ENCODE measurements at places on chromosomes 3 and 15.
A peak's percentile ranks its signal among the peaks of the same experiment; 100 is the strongest.

DNA sequence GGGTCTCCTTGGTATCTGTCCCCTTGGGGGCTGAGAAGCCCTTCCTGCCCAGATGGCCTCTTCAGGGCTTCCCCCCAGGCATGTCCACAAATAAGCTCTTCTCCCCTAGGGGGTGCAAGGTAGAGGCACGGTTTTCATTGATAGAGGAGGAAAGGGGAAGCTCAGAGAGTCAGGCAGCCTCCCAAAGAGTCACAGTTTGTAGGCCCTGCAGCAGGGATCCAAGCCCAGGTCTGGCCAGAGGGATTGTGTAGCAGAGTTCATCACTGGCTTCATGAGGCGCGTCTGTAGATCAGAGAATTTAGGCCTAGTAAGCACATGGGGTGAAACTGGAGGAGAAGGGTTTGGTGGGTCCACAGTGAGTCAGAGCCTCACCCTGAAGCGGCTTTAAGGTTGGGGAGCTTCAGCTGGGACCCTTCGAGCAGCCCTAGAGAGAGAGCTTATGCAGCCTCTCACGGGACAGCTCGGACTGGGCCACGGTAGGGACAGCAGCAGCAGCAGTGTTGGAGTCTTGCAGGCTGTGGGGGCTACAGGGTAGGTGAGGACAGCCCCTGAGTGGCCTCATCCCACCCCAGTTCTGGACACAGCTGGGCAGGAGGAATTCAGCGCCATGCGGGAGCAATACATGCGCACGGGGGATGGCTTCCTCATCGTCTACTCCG lies 37.5 kb upstream of the ESYT3 start:
- no peak for DNase-seq

DNA sequence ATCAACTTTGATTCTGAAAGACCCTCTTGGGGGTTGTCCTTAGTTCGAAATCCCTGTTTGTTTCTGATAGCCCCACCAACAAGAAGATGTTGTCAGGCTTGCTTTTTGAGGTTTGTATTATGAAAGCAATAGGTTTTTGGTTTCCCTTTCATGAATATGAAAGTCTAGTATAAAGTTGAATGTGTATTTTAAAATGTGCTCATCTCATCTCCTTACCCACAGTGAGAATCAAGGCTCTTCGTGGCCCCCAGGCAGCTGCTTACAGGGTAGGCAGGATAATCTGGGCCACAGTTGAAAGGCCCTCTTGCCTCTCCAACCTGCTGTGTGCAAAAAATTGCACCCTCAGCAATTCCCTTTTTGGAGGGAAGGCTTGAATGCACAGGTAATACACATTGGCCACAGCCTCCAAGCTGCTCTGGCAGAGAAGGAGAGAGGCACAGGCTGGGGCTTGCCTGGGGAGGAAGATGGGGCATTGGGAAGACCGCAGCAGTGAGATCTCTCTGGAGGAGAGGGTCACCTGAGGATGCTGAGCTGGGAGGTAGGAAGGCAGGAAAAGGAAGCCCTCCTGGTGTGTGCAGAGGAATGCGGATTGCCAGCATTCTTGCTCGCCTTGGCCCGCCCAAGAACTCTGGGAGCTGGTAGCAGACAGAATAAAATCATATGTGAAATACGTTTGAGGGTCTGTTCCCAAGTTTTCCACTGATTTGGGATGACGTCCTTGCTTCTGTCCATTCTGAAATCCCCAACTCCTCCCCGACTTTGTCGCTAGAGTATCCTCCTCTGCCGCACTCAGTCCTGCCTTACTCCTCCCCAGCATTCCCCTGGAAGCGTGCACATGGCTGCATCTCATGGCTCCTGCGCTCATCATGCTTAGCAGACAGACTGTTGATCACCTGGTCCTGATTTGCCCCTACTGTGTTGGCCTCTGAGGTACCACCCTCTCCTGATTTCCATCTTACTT lies 196.4 kb downstream of the RPLP1 start:
- no peak for DNase-seq

DNA sequence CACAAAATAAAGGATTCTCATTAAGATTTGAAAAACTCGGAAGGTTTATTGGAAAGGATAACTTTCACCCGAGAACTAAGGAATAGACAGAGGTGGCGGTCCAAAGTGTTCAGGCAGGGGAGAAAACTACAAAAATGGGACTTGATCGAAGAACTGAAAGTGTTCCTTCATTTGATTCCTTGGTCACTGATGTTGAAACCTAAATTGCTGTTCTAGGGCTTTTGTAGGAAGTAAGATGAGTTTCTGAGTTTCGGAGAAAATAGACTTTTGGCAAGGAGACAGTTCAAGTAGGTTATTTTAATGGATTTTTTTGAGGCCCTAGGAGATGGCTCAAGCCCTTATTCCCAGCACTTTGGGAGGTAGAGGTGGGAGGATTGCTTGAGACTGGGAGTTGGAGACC lies 1.4 kb downstream of the TRIP4 start:
- DNase-seq: no peak

DNA sequence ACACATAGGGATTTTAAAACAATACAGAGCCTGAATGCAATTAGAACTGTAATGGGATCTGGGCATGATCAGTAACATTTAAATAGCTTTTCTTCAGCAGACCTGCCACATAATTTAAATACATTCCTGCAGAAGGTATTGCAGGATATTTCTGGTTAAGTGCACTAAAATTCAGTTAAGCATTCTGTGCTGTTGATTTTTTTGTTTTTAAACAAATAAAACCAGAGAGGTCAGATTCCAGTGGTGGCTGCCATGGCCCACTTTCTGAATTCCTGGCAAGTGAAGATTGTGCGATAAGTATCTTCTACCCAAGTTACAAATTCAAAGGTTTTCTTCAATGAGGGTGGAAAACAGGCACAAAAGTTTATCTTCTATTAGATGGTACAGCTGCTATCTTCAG lies 98.7 kb downstream of the RAP2B start:
- no peak for DNase-seq

DNA sequence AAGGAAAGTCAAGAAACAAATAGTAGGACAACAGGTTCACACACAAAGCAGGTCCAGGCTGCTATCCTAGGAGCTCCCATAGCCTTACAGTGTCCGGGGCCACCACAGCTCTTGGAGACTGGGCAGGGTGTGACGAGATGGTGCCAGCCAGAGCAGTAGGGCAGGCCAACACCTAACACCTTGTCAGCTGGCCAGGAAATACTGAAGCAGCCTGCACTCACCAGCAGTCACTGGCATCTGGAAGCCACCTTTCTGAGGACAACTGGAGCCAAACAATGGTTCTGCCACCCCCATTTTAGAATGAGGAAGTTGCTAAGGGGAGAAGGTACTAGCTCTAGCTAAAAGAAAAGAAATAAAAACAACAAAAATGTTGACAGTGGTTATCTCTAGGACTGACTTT lies 47.2 kb downstream of the CCDC12 start:
- DNase-seq: no peak

- no peak for DNase-seq
These were observed 44.5 kb downstream of the BCL2L10 start for GRCh38 chr15:52068004-52068615.

DNA sequence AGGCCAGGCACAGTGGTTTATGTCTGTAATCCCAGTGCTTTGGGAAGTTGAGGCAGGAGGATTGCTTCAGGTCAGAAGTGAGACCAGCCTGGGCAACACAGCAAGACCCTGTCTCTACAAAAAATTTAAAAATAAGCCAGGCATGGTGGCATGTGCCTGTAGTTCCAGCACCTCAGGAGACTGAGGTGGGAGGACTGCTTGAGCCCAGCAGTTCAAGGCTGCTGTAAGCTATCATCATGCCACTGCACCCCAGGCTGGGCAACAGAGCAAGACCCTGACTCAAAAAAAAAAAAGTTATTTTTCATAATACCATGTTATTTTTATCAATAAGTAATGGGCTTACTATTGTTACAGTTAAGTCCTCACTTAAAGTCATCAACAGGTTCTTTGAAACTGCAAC lies 59.7 kb downstream of the SETD2 start:
- DNase-seq: no peak

DNA sequence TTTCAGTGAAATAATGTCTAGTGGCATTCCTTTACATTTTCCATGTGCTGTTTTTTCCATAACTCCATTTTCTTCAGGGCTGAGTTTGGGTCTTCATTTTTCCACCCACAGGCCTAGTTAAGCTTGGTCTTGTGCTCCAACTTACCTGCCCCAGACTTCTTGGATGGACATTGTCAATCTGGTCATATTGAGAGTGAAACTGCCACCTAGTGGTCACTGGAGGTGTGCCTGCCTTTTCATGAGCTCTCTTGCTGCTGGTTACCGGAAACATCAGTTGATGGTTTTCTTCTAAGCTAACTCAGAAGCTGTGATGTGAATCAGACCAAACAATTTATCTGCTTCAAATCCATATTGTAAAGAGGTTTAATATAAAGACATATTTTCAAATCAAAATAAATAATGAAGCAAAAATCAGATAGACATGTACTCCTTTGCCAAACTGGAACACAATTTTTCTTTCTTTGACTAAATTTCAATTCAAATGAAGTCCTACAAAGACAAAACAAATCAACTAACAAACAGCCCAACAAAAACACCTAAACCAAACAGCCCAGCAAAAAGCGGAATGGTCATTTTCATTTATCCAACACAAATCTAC lies 135.1 kb upstream of the RASGRP1 start:
- DNase-seq: peak; percentile 67

DNA sequence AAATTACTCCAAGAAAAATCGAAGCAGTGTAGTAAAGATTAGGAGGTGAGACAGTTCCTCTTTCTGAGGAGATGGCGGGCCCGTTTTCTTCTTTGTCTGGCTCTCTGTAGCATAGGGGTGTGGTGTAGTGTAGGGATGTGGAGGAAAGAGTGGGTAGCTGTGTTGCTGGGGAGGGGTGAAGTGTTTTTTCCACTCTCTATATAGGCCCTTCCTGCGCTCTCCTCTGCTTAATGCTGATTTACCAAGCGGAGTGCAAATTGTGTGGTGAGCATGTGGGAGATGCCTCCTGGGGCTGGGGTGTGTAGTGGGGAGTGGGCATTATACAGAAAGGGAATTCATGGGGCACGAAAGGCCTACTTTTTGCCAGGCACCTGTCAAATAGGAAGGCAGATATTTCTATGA lies 94.9 kb downstream of the ST6GAL1 start:
- DNase-seq: no peak
